Brain microvascular endothelial cell (primary cell): ENCODE measurements at places on chromosomes 16 and 17.

DNA sequence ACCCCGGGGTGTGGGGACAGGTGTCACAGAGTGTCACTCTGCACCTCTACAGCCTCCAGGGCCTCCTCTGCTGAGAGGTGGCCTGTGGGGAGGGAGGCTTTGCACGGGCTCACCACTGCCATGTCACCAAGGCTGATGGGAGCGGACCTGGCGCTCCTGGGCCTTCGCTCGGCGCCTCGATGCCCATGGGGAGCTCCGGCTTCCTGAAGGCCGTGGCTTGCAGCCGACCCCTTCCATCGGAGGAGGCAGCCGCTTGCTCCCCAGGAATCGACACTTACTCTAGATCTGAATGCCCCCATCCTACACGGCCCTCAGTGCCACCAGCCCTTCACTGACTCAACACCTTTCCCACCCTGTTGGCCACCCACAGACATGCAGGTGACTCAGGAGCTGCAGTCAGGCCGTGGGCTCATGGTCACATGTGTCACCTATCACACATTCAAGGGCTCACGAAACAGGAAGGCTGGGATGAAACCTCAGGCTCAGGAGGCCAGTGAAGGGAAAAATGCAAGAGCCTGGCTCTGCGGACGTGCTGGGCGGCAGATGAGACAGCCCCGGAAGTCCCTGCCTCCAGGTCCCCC is 11.9 kb downstream of the LGALS3BP start:
- no peak for DNase-seq

DNA sequence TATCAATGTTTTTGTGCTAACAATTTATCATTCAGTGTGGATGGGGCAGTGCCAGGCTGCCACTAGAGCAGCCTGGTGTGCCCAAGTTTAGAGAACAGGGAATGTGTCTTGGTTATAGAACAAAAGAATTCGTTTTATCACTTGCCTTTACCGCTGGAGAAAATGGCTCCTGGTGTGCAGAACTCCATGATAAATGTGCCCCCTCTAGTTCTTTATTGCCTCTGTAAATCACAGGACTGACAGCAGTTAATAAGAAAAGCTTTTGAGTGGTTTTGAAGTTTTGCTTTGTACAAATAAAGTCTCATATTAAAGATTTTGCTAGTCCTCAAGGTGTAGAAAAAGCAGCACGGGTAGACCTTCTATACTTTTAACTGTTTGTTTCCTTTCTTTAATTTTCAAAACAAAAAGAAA is 28.2 kb upstream of the PSMD7 start:
- no peak for DNase-seq

GRCh38 chr16:22163806-22164205 is 1.5 kb downstream of the SDR42E2 start:
- DNase-seq = no peak

- DNase-seq = no peak
Observed at GRCh38 chr16:23155445-23156049, 6.3 kb upstream of the USP31 start.

GRCh38 chr17:33115366-33115765 is 123.7 kb downstream of the SPACA3 start:
- no peak for DNase-seq

GRCh38 chr17:61519139-61519538 is 66.9 kb downstream of the TBX4 start:
- DNase-seq = no peak

DNA sequence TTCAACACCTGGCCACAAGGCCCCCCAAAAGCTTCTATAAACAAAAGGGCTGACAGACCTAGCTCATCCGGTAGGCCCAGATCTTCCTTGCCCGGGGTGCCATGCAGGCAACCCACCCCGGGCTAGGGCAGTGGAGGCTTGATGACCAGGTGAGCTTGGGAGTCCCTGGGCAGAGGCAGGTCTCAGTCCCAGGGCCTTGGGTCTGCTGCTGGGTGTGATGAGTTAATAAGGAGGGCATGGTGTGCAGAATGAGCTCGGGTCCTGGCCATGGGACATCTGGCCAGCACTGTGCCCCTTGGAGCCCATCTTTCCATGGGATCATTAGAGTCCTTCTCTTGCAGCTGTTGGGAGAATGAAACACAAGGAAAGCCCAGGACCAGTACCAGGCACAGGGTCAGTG is 20.2 kb upstream of the MPRIP start:
- DNase-seq = no peak

DNA sequence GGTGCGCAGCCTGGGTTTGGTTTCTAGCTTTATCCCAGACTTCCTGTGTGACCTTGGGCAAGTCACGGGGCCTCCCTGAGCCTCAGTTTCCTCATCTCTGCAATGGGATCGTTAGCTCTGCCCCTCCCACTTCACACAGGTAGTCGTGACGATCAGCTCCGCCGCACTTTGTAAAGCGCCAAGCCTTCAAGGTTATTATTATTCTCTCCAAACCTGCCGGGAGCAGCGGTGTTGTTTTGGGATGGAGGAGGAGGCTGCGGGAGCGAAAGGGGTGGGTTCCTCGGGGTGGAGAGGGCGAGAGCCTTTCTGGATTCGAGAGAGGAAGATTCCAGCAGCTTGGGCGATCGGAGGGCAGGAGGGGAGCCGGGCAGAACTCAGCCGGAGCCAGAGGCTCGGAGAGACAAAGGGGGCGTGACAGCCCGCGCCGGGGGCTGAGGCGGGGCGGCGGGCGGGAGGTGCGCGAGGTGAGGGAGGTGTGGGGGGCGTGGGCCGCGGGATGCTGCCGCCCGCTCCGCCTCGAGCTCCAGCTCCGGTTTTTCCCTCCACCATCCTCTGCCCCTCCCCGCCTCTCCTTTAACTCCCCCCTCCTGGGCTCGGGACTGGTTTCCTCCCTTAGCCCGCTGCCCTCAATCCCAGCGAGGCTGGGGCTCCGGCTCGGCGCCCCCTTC is at the start of gene EFNB3:
Gene EFNB3 (plus strand): TSS at position 602 of the 668 bp plus-strand sequence. CDS start 397 bp downstream, outside the sequence.
- no peak for DNase-seq

- DNase-seq = no peak
Observed at GRCh38 chr17:72863526-72864211, 228.8 kb downstream of the SLC39A11 start.

DNA sequence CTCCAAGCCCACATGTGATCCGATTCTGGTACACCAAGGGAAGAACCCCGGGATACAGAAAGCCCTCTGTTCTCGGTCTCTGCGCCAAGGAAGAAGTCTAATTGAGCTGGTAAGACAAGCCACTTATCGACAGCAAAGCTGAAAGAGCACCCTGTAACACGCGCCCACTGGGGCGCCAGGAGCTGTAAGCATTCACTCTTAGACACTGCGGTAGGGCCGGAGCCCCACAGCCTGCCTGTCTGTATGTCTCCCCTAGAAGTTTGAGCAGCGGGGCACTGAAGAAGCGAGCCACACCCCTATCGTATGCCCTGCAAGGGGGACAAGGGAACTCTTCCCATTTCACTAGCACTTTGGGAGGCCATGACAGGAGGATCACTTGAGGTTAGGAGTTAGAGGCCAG is 27.0 kb upstream of the MEIOC start:
- DNase-seq = no peak
